ENCODE measurements at places on chromosomes 2 and 18. TPM values are rescaled to one million over a fixed set of nuclear protein-coding genes. Genes with fewer than 3 reads are reported as not detected.

The SLC4A3 gene
- total RNA-seq: 3.6 TPM

The SLC11A1 gene
- total RNA-seq: 0.21 TPM

The LOXL3 gene
- total RNA-seq: 0.60 TPM

The AMER3 gene
- total RNA-seq: not detected

The PPM1B gene
- total RNA-seq: 41.4 TPM

The COL3A1 gene
- 0.22 TPM for total RNA-seq

The TDRD15 gene
- not detected for total RNA-seq

The KCNG2 gene
- total RNA-seq: not detected
